ENCODE measurements at places on chromosomes 13 and 19. TPM values are rescaled to one million over a fixed set of nuclear protein-coding genes. Genes with fewer than 3 reads are reported as not detected.

ZNF582 gene
- polyA plus RNA-seq: 4.6 TPM

STX10 gene
- 15.3 TPM for polyA plus RNA-seq

PSG2 gene
- not detected for polyA plus RNA-seq

SLC35E1 gene
- 39.7 TPM for polyA plus RNA-seq

ZNF728 gene
- polyA plus RNA-seq: 1.2 TPM

RASGRP4 gene
- polyA plus RNA-seq: 2.5 TPM

CCDC169 gene
- 2.7 TPM for polyA plus RNA-seq

DNA sequence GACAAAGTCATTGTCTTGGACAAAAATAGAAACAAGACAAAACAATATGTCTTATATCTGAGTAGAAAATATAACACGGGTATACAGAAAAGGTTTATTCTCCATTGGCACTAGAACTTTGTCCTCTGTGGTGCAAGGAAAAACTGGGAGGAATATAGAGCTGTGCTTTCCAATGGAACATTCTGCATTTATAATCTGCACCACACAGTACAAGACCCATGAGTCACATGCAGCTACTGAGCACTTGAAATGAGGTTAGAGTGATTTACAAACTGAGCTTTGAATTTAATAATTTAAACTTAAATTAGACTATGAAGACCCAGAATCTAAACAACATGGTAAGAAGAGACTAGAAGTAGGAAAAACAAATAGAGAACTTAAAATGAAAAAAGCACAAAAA, 86.1 kb downstream of the RAP2A start:
- no peak for DNase-seq

GRCh38 chr13:102700088-102701031, 5.5 kb upstream of the METTL21C start:
- DNase-seq: no peak

DNA sequence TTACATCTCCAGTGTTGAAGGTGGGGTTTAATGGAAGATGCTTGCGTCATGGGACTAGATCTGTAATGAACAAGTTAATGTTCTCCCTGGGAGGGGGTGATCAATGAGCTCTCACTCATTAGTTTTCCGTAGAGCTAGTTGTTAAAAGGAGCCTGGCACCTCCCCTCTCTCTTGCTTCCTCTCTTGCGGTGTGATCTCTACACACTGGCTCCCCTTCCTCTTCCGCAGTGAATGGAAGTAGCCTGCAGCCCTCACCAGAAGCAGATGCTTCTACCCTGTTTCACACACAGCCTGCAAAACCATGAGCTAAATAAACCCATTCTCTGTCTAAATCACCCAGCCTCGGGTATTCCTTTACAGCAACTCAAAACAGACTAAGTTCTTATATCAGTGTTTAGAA, 318.8 kb downstream of the SLITRK1 start:
- DNase-seq: no peak

DNA sequence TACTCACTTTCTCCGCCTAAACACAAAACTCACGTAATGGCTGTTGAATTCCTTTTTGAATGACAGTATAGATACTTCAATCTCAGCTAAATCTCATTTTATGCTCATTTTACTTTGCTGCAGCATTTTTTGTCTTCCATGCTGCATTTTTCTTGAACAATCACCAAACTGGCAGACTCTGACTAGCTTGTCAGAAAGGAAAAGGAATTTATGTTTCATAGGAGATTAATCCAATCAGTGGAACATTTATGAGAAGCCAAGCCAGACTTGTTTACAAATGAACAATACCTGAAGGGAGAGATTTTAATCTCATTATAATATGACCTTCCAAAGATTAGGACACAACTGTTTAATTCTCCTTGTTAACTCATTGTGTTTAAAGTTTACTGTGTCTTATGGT, 1044.3 kb downstream of the DIAPH3 start:
- no peak for DNase-seq

DNA sequence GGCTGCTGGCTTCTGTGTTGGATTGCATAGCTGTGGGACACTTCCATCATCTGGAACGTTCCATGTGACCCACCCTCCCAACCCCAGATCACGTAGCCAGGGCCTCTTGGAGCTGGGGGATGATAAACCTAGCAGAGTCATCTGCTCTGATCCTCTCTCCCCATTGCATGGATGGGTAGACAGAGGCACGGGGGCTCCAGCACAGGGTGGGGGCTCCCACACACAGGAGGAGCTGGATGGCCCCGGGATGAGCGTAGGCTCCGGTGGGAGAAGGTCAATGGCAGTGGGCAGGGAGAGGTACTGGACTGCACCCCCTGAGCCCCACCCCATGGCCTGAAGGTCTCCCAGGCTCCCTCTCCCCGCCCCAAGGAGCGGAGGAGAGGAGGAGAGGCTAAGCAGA, 25.4 kb downstream of the ATP8B3 start:
- DNase-seq: no peak

DNA sequence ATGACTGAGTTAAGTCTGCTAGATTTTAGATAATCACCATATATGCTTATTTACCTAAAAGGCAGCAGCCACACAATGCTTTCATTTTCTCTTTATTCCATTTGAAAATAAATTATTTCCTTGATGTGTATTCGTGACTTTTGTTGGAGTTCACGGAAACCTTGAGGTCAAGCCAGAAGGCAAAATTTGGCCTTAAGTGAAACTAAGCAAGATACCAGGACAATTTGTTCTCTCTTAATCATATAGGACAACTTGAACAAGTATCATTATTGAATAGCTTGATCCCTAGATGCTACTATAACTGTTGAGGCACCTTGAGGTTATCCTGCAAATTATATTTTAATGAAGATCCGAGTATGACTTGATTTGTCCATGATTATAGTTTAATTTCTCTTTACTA, 429.2 kb upstream of the DACH1 start:
- no peak for DNase-seq

GRCh38 chr19:55655648-55656040, 809 bp downstream of the U2AF2 start:
- no peak for DNase-seq

DNA sequence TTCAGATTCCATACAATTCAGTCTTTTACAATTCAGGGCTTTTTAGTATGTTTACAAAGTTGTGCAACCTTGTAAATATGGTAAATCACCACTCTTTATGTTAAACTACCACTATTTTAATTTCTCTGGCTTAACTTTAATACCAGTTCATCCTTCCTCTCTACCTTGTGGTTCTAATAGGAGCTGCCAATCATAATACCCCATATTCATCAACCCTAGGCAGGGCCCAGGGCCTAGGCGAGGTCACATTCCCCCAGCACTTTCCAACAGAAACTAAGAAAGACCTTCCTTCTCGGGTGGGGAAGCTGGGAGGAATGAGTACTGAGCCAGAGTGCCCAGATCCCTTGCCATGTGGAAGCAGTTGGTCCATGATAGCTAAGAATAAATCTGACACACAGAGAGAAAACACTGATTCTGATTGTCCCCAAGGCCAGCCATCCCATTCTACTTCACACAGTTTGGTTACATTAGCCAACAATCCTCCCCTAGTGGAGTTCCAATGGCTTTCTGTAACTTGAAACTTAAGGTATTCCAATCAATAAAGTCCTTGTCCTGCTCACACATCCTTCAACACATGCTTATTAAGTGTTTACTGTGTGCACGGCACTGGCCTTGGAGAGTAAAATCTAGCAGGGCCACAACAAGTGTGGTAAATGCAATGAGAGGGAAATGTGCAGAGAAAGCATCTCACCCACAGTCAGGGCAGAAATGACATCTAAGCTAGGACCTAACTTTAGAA, 76.8 kb downstream of the NUFIP1 start:
- DNase-seq: no peak

DNA sequence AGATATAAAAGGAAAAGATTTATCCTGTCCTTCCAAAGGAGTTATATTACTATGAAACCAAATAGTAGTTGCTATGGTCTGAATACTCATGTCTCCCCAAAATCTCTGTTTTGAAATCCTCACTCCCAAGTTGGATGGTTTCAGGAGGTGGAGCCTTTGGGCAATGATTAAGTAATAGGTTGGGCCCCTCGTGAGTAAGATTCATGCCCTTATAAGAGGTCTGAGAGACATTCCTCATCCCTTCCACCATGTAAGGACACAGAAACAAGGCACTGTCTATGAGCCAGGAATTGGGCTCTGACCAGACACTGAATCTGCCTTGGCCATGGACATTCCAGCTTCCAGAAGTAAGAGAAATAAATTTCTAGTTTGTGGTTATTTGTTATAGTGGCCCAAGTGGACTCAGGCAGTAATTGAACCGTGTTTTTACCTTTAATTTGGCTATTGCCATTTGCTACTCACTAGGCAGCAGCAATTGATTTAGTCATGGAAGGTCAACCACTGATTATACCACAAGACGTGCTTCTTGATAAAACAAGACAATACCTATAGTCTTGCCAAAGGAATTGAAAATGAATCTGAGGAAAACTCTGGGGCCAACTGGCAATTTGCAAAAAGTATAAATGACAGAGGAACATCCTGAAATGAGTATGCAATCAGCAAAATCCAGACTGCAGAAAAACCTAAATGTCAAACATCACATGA, 717.4 kb upstream of the SPRY2 start:
- no peak for DNase-seq
